Central memory CD4-positive, alpha-beta T cell (primary cell): ENCODE measurements at places on chromosomes 13 and 19.

GRCh38 chr13:100439247-100439970 is 149.2 kb downstream of the GGACT start:
- DNase-seq, result no peak

DNA sequence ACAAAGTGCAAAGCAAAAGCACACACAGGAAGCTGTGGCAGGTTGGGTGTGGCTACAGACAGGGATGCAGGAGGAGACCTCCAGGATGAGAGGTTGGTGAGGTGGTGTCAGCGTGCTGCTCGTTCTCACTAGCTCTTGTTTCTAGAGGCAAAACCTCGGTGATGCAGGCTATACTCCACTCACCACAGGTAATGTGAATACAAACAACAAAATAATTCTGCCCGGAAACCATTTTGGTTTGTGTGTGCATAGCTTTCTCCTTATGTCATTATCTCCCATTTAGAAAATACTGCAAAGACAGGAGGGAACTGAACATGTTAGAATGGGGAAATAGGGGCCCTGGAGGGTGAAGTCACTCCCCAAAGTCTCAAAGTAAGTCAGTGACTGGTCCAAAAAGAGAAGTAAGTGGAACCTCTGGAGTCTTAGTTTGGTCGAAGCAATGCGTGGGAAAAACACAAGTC is 9.4 kb downstream of the LCP1 start:
- peak; percentile 84 for DNase-seq

- no peak for DNase-seq
Measured at GRCh38 chr13:111178402-111178801, 63.3 kb downstream of the ARHGEF7 start.

DNA sequence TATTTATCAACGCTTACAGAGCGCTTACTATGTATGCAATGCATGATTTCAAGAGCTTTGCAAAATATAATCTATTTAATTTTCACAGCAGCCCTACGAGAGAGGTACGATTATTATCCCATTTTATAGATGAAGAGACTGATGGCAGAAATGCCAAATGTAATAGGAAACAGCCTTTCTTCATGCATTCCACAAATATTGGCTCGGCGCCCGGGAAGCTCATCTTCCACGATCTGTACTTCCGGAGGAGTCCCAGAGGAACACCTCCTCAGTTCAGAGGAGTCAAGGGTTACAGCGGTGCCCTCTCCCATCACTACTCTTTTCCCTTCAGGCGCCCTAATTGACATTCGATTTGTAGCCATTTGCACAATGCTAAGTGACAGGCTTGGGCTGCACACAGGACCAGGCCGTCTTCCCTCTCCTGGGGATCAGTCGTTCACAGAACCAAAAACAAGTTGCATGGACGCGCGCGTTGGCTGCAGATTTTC is 1.1 kb upstream of the ARHGAP35 start:
- no peak for DNase-seq

- no peak for DNase-seq
Measured at GRCh38 chr13:110875241-110875640, 39.6 kb downstream of the ANKRD10 start.
